ENCODE measurements at places on chromosomes 1 and 21.

GRCh38 chr1:109617291-109617801 is 2.1 kb downstream of the GNAT2 start:
- no peak for DNase-seq

DNA sequence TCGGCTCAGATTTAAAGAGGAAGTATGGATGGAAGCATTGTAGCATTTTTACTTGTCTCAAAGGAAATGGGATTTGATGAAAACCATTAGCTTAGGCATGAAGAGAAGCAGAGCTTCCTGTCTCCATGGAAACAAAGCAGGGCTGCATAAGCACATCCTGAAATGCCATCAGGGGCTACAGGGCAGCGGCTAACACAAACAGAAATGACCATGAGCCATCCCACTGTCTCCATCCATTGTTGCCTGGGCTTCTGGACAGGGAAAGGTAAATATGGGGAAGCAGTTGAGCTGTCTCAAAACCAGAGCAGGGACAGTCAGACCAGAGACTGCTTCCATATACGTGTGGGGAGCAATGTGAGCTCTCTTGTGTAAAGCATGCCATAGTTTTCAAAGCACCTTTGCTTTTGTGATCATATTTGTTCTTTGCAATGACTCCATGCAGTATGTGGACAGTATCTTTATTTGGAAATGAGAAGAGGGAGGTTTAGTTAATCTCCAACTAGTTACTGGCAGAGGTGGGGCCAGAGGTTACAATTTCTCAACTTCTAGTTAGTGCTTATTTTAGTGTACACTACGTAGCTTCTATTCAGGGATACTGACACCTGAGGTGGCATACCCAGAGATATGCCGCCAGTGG is 176.1 kb downstream of the CACNA1E start:
- no peak for DNase-seq

- no peak for DNase-seq
Measured at GRCh38 chr1:2583871-2584351, 2.7 kb upstream of the PRXL2B start.

- DNase-seq: no peak
Measured at GRCh38 chr1:117388328-117388727, 21.1 kb downstream of the MAN1A2 start.

DNA sequence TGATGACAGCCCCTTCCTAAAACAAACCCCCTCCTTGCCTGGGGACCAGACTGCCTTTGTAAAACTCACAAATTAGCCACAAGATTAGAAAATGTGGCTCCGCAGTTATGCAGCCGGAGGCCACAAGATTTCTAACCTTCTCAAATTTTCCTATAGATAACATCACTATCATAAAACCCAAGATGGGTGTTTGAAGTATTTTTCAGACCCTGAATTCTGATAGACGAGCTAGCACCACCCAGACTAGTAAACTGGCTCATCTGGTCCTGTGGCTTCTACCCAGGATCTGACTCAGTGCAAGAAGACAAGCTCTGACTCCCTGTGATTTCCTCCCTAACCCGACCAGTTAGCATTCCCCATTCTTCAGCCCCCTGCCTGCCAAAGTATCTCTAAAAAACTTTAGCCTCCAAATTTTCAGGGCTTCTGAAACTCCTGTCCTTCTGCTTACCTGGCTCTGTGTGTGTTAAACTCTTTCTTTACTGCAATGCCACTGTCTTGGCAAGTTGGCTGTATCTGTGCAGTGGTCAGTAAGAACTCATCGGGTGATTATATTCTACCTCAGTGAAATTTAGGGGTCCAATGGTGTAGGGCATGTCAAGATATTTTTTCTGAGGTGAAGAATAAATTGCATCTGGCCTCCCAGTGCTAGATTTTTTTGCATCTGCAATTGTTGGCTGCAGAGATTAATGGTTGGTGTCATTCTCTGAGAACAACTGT is 102.1 kb downstream of the S1PR1 start:
- DNase-seq: no peak

DNA sequence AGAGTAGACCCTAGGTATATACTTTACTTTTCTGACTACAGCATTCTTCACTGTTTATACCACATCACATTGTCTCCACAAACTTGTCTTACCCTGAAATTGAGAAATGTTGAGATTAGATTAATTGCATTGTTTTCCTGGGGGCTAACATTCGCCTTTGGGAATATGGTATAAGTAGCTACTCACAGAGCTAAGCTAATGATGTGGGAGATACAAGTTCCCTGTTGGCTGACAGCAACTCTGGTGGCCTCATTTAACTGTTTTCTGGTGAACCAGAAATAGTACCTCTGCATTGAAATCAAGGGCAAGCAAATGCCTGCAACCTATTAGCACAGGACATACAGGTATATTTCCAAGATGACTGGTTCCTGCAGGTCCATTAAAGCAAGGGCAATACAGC is 13.2 kb upstream of the VCAM1 start:
- DNase-seq: no peak

Data from activated T-helper 1 cell treated with anti-CD3 and anti-CD28 coated beads, Interleukin-12 subunit alpha, Interleukin-12 subunit beta, Interleukin-2, Interleukin-4 antibody, amounts not matched to agents 30 ng/mL and 10 ng/mL and 1 ng/mL, durations not matched to agents 14 hours and 24 hours and 36 hours (primary cell).